Stomach (tissue), 19 donors: ENCODE measurements at places on chromosomes 6 and 20. TPM values are rescaled to one million over a fixed set of nuclear protein-coding genes. Genes with fewer than 3 reads are reported as not detected.

- H3K36me3 ChIP-seq, result no peaks in the 10 kb centered on the region
- DNase-seq, result no peak
- H3K4me3 ChIP-seq, result peak overlapping the region; percentile 17
- H3K27me3 ChIP-seq, result peaks cover 97% of the 10 kb centered on the region
- no peak overlapping the region for H3K27ac ChIP-seq
These were observed 8.3 kb upstream of the FOXC1 start for GRCh38 chr6:1601158-1602048.

GHRH gene
- not detected for total RNA-seq

MYB gene
- total RNA-seq, result 8.3 TPM

GRCh38 chr6:148443798-148444560 is 101.3 kb downstream of the SASH1 start:
- DNase-seq, result no peak
- H3K4me1 ChIP-seq, result peaks cover 10% of the 10 kb centered on the region

GRCh38 chr20:4545526-4545925 is 176.2 kb upstream of the PRND start:
- H3K4me1 ChIP-seq, result no peaks in the 10 kb centered on the region
- H3K36me3 ChIP-seq, result no peaks in the 10 kb centered on the region
- H3K4me3 ChIP-seq, result no peak overlapping the region
- H3K27ac ChIP-seq, result no peak overlapping the region

HLA-DMA gene
- 129 TPM for total RNA-seq

ULBP2 gene
- not detected for total RNA-seq

- no peak overlapping the region for H3K27ac ChIP-seq
- no peaks in the 10 kb centered on the region for H3K4me1 ChIP-seq
- H3K27me3 ChIP-seq, result no peaks in the 10 kb centered on the region
- H3K4me3 ChIP-seq, result no peak overlapping the region
- H3K36me3 ChIP-seq, result no peaks in the 10 kb centered on the region
- DNase-seq, result no peak
These were observed 66.4 kb downstream of the OLIG3 start for GRCh38 chr6:137427656-137428290.

R3HDML gene
- not detected for total RNA-seq

NOP56 gene
- total RNA-seq, result 94.9 TPM

GRCh38 chr6:33607784-33608161 is 13.3 kb upstream of the ITPR3 start:
- H3K4me1 ChIP-seq, result peaks cover 49% of the 10 kb centered on the region
- H3K27me3 ChIP-seq, result no peaks in the 10 kb centered on the region
- no peak overlapping the region for H3K27ac ChIP-seq
- no peaks in the 10 kb centered on the region for H3K36me3 ChIP-seq
- H3K4me3 ChIP-seq, result no peak overlapping the region

MAS1 gene
- total RNA-seq, result not detected

SCAND1 gene
- 53.9 TPM for total RNA-seq

DNA sequence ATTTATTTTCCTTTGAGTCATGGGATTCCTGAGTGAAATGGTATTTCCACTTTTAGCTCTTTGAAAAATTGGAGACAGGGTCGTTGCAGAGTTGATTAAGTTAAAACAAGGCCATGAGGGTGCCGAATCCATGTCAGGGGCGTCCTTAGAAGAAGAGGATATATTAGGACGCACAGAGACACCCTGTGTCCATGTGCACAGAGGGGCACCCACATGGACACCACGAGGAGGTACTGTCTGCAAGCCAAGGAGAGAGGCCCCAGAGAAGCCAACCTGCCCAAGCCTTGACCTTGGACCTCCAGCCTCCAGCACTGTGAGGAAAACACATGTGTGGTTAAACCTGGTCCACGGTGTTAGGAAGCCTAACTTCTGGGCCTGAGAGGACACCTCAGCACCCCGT is 113.9 kb upstream of the THBS2 start:
- H3K27me3 ChIP-seq, result no peaks in the 10 kb centered on the region
- H3K36me3 ChIP-seq, result no peaks in the 10 kb centered on the region
- no peak overlapping the region for H3K4me3 ChIP-seq
- DNase-seq, result no peak
- no peaks in the 10 kb centered on the region for H3K4me1 ChIP-seq

- no peak overlapping the region for H3K27ac ChIP-seq
- H3K4me3 ChIP-seq, result no peak overlapping the region
- no peak for DNase-seq
- no peaks in the 10 kb centered on the region for H3K27me3 ChIP-seq
- no peaks in the 10 kb centered on the region for H3K36me3 ChIP-seq
These were observed 67.2 kb upstream of the PHIP start for GRCh38 chr6:79145301-79145700.

- peak; percentile 86 for DNase-seq
- peaks cover 30% of the 10 kb centered on the region for H3K36me3 ChIP-seq
- no peak overlapping the region for H3K4me3 ChIP-seq
- H3K27ac ChIP-seq, result peak overlapping the region; percentile 89
- peaks cover 35% of the 10 kb centered on the region for H3K4me1 ChIP-seq
- no peaks in the 10 kb centered on the region for H3K27me3 ChIP-seq
These were observed 2.0 kb downstream of the EDEM2 start for GRCh38 chr20:35145141-35145564.

HCRTR2 gene
- not detected for total RNA-seq

DNA sequence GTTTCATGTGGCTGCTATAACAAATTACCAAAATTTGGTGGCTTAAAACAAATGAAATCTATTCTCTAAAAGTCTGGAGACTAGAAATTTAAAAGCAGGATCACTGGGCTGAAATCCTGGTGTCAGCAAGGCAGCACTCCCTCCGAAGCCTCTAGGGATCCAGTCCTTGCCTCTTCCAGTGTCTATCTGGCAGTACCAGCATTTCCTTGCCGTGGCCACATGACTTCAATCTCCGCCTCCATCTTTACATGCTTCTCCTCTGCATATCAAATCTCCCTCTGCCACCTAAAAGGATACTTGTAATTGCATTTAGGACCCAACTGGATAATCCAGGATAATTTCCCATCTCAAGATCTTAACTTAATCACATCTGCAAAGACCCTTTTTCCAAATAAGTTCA is 30.2 kb downstream of the ARHGAP18 start:
- peaks cover 81% of the 10 kb centered on the region for H3K4me1 ChIP-seq
- H3K36me3 ChIP-seq, result no peaks in the 10 kb centered on the region
- H3K4me3 ChIP-seq, result no peak overlapping the region
- H3K27ac ChIP-seq, result no peak overlapping the region

GRCh38 chr6:24951811-24952299 is 16.1 kb upstream of the RIPOR2 start:
- DNase-seq, result no peak
- H3K27ac ChIP-seq, result no peak overlapping the region
- H3K4me1 ChIP-seq, result peaks cover 24% of the 10 kb centered on the region
- H3K4me3 ChIP-seq, result no peak overlapping the region
- no peaks in the 10 kb centered on the region for H3K36me3 ChIP-seq
